Mammary epithelial cell (primary cell): ENCODE measurements at places on chromosomes 7 and 10. TPM values are rescaled to one million over a fixed set of nuclear protein-coding genes. Genes with fewer than 3 reads are reported as not detected.

GRCh38 chr7:136039577-136040345 lies 62.6 kb upstream of the MTPN start:
- DNase-seq, result no peak

- no peak for DNase-seq
Measured at GRCh38 chr10:71278691-71279588, 40.1 kb upstream of the SLC29A3 start.

DNA sequence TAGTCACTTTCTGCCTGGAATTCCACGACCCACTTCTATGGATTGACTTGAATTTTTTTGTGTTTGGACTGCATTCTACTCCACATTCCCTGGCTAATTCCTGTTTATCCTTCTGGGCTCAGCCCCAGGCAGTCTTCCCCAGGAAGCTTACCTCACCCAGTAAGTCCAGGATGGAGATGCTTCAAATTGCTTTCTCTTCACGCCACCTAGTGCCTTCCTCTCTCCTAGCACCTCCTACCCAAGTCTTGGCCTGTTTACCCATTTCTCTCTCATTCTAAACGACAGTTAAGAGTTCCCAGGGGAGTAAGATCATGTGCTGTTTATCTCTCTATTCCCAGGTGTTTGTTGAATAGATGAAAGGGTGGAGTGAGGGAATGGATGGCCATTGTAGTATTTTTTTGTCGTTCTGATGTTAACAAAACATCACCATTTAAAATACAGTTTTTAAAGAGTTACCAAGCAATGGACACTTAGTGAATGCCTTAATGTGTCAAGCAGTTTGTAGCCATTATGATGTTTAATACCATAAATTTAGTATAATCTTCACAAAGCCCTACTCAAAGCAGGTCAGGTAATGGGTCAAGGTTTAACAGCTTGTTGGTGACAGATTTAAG lies 45.5 kb upstream of the TARP start:
- peak; percentile 52 for DNase-seq

DNA sequence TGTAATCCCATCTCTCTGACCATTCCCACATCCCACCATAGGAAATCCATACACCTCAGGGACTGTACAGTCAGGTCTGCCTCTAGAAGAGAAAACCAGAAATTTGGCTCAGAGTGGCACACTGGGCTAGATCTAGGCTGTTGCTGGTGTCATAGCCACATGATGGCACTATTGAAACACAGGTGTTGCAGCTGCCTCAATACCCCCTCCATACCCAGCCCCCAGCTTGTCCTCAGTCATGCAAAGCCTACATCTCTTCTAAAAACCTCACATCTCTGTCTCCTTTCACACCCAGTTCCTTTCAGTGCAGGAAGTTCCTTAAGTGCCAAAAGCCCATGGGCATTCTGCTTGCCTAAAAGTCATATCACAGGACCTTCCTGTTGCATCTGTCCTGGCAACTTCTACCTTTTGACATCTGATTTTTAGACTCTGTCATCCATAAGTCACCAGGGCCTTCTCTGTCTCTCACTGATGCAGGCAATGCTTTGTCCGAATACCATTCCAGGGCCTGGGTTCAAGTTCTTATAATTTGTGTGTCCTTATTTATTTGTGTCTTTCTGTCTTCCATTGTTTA lies 27.0 kb upstream of the HIBADH start:
- DNase-seq, result peak; percentile 32

- DNase-seq, result peak; percentile 17
Measured at GRCh38 chr10:13347043-13347499, 1.0 kb downstream of the SEPHS1 start.

DNA sequence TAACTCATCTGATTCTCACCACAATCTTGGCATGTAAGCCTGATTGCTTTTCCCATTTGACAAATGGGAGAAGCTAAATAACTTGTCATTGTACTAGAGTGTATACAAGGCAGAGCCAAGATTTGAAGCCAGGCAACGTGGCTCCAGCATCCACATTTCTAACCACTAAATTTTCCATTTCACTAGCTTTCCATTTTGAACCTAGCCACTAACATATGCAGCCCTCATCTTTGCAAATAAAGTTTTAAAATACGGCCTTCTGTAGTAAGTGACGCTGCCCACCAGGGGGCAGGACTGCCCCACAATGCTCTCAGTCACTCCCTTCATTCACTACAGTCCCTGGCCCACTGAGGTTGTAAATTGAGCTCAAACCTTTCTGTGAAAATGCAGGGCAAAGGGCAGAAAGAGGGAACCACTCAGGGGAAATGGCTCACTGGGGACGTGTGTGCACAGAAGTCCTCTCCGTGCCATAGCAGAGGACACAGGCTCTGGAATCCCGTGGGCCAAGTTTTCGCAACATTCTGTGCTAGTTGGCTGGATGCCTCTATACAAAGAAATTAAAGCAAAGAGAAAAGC lies 315.7 kb downstream of the TNS3 start:
- peak; percentile 33 for DNase-seq

GRCh38 chr10:26314265-26315013 lies 97.9 kb downstream of the GAD2 start:
- DNase-seq, result no peak

DNA sequence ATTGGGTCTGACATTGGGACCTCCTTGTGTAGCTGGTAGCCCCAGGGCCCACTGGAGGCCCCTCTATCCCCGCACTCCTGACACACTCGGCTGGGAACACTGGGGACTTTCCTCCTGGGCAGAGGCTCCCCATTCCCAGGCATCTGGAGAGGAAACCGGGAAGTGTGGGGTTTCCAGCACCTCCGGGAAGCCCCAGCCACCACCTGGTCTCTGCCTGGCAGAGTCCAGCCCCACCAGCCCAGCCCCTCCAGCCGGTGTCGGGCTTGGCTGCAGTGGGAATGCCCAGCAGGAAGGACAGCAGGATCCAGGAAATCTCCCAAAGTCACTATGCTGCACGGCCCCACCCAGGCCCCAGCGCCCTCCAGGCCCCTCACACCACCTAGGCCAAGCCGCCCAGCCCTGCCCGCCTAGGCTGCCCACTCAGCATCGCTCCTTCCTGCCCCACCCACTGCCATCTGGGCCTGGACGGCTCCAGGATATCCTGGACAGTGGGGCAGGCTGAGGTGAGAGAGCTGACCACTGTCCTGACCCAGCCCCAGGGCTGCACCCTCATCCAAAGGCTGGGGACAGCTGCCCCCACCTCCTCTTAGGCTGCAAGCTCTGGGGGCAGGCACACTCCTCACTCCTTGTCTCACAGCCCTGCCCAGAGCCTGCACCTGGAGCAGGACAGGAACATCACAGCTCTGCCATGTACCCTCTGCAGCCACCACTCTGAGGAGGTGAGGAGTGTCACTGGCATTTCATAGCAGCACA lies 11.8 kb downstream of the RASGEF1A start:
- no peak for DNase-seq

- no peak for DNase-seq
Measured at GRCh38 chr7:24936121-24936824, 43.7 kb downstream of the OSBPL3 start.

GRCh38 chr10:73798927-73799560 lies 12.4 kb downstream of the NDST2 start:
- no peak for DNase-seq

DNA sequence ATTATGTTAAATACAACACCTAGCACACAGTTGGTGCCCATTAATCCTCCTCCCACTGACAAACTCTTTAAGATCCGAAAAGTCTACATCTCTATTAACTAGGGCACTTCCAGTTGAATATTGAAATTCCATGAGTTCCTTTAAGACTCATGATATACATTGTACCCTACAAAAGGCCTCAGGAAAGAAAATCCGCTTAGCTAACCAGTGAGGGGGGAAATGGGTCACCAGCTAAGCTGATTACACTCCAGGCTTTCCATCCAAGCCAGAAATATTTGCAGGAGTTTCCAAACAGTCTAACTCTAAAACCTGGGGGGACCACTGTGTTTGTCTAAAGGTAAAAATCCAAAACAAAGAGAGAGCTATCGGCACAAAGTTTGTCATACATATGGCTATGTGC lies 1.3 kb upstream of the LRIT2 start:
- no peak for DNase-seq

GRCh38 chr7:69765879-69766278 lies 167.6 kb downstream of the AUTS2 start:
- no peak for DNase-seq

DNA sequence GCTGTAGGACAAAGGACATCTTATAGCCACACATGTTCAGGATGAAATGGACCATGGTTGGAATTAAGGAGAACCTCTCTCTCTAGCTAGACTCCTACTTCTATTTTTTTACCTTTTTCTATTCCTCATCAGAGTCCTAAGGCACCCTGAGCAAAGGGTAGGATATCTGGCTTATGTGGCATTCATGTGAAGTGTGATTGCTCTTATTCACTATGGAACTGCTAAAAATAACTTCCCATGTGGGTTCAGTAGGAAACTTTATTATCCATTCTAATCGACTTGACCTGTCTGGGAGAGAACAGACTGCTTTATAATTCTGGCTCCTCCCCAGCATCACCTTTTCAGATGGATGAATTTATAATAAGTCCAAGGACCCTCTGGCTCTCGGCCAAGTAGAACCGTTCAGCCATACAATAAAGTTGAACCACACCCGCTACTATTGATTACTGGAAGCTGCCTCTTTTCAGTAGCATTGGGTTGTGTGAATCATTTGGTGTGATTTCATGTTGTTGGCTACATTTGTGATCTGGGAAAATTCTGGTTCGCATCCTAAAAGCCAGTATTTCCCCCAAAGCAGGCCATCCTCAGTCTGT lies 117.5 kb downstream of the NRF1 start:
- no peak for DNase-seq

DNA sequence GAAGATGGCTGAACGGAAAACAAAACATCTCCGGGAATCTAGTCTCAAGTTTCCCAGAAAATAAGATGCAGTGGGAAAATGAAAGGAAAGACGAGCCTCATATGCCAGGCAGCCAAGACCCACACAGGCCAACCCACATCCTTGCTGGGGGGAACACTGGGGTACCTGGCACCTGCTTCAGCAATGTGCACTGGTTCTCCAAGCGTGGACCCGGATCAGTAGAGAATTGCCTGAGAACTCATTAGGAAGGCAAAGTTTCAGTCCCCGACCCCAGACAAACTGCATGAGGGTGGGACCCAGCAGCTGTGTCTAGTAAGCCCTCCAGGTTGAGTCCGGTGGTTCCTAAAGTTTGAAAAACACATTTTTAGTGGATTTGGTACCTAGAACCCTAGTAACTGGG lies 18.4 kb downstream of the FAM53B start:
- no peak for DNase-seq

GRCh38 chr7:141701489-141702046 lies 398 bp downstream of the DENND11 start:
- no peak for DNase-seq

GRCh38 chr7:5683280-5683670 lies 98.2 kb downstream of the RNF216 start:
- no peak for DNase-seq

GRCh38 chr10:23106331-23107072 lies 11.1 kb downstream of the MSRB2 start:
- DNase-seq, result no peak

GRCh38 chr10:21048068-21048467 lies 151.0 kb upstream of the NEBL start:
- DNase-seq, result no peak

GRCh38 chr7:3274131-3274530 lies 26.9 kb upstream of the SDK1 start:
- DNase-seq, result no peak

HOXA13 gene
- polyA plus RNA-seq, result not detected

CFAP70 gene
- 0.26 TPM for polyA plus RNA-seq

PDK4 gene
- polyA plus RNA-seq, result not detected

KIAA1217 gene
- 12.3 TPM for polyA plus RNA-seq

INTS15 gene
- 17.3 TPM for polyA plus RNA-seq
